ENCODE measurements at places on chromosomes 6 and 20. TPM values are rescaled to one million over a fixed set of nuclear protein-coding genes. Genes with fewer than 3 reads are reported as not detected.

MEI4 gene
- total RNA-seq, result 0.21 TPM

DPPA5 gene
- not detected for total RNA-seq

SPDEF gene
- total RNA-seq, result not detected

ZKSCAN4 gene
- 4.4 TPM for total RNA-seq

FOXF2 gene
- total RNA-seq, result 0.75 TPM

SLC32A1 gene
- total RNA-seq, result not detected

TTK gene
- 5.5 TPM for total RNA-seq

FAM217A gene
- not detected for total RNA-seq

SLC25A27 gene
- 0.68 TPM for total RNA-seq

ADGRF4 gene
- 5.5 TPM for total RNA-seq

All from kidney epithelial cell (primary cell).